ENCODE measurements at places on chromosomes 13 and 19.

DNA sequence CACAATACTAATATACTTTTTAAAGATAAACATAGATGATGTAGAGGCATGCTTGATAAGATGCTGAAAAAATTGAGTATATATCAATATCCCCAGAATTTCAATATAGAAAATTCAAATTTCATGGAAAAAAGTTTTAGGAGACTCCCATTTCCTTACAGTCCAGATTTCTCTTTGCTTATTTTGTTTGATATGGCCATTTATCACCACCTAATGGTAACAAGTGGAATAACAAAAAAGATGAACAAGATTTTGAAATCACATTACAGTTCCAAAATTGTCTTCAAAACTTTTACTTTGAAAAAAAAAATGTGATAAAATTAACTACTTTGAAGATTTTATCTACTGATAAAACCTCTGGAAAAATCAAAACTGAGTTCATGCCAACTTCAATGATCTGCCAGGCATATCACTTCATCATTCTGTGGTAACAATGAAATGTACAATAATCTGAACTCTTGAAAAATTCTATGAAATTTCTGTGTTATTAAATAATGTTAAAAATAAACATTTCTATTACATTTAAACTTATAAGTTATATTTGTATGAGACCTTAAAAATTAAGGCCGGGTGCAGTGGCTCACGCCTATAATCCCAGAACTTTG, 17.5 kb downstream of the MIPEP start:
- DNase-seq, result no peak

DNA sequence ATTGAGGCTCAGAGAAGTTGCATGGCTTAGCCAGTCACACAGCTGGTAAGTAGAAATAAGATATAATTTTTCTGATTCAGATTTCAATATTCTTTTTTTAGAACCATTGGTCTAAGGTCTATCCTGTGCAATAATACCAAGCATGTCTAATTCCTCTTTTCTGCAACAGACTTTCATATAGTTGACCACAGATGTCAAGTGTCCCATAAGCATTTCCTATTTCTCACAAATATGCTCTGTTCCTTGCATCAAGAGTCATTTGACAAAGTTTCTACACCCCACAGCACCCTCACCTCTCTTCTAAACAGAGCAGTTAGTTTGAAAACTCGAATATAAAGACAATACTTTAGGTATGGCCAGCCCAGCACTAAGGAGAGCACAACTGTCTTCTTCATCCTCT, 26.8 kb upstream of the SACS start:
- no peak for DNase-seq

DNA sequence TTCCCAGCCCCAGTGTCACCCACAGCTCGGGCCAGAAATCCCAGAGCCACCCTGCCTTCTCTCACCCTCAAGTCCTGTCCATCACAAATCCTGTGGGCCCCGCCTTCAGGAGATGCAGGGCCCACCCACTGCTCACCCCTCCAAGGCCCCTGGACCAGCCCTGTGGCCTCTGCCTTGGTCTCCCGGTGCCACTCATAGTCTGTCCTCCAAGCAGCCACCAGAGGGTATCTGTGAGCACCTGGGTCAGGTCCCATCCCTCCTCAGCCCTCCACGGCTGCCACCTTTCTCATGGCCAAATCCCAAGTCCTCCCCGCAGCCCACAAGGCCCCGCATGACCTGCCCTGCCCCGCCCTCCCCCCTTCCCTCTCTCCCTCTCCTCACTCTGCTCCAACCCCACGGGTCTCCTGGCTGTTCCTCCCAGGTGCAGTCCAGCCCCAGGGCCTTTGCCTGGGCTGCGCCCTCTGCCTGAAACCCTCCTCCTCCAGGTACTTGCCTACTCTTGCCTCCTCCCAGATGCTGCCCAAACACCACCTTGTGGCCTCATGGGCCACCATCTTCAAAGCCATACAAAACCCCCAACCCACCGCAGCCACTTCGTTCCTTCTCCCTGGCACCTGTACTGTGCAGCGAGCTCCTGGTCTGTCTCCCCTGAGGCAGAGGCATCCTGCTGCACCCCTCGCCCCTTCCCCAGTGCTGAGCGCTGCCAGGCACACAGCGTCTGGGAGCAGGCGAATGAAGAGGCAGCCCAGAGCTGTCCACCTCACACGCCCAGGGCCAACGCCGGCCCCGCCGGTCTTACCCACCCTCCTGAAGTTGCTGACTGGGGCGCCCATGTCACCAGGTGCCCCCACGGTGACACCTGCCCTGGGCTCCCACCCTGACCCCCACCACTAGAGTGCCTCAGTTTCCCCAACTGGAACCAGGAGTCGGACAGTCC, 13.2 kb upstream of the UQCR11 start:
- no peak for DNase-seq

DNA sequence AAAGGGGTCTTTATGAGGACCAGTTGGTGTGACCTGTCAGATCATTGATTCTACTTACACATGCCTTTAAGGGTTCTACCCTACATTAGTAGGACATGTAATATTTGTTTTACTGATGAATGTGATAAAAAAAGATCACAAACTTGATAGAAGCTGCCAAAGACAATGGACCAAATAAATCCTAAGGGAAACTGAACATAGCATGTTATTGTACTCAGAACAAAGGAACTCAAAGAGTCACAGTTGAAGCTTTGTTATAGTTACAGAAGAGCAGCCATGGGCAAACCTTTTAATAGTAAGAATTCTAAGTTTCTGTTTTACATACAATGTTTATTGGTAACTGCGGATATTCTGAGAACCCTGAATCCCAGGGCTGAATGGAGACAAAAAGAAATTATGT, 780.1 kb downstream of the SLITRK6 start:
- no peak for DNase-seq

DNA sequence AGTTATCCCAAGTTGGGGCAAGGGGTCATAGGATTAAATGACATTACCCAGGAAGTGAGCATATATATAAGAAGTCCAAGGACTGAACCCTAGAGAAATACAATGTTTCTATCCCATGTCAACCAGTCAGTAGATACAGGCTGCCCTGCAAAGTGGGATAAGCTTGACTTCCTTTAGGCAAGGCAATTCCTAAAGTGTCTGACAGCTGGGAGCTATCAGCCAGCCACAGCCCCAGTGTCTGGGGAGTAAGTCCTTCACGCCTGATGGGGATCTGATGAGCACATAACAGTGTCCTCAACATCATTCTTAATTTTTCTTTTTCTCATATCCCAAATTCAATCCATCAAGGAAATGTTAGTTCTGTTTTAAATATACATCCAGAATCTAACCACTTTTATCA, 54.1 kb downstream of the DNAJC15 start:
- DNase-seq, result no peak

DNA sequence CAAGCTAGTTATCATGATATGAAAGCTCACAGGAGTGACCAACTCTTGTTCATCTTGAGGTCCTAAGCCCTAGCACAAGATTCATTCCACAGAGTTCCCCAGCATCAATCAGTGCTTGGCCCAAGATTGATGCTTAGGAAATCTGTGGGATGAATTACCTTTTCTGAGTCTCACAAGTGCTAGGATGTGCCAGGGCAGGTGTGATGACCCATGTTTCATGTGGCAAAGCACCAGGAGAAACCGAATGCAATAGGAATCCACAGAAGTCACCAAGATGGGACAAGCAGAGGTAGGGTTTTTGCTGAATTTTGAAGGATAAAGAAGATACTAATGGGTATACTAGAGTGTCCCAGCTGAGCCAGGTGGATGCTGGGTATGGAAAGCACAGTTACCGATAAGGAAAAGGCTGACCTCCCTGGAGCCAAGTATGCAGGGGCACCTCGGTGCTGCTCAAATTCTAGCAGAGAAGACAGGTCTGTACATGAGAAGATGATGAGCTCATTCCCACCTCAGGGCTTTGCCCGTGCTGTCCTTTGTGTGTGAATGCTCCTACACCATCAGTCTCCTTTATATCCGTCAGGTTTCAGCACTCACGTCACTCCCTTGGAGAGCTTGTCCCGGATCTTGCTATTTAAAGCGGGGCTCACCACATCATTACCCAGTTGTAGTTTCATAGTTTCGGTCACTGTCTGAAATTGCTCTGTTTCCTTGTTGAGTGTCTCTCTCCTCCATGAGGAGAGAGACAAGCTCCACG, 168.9 kb upstream of the TSC22D1 start:
- DNase-seq, result no peak

DNA sequence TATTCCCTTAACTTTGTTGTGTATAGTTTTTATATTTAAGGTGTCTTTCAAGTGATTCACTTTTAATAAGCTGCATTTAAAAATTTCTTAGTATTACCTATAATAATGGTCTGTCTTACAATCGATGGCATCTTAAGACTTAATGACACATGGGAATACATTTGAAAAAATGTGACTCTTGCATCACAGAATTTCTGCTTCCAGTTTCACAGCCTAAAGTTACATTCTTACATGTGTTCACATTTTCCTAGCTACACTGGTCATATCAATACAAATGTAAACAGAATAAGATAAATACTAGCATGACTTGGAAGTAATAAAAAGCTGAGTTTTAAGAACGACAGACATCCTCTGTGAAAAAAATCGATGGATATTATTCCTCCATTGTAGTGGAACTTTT, 1597.1 kb upstream of the MIR17HG start:
- DNase-seq, result no peak

GRCh38 chr13:24887759-24888158, 123.8 kb downstream of the RNF17 start:
- no peak for DNase-seq

GRCh38 chr19:49738268-49738667, 24.8 kb downstream of the TSKS start:
- DNase-seq, result no peak

DNA sequence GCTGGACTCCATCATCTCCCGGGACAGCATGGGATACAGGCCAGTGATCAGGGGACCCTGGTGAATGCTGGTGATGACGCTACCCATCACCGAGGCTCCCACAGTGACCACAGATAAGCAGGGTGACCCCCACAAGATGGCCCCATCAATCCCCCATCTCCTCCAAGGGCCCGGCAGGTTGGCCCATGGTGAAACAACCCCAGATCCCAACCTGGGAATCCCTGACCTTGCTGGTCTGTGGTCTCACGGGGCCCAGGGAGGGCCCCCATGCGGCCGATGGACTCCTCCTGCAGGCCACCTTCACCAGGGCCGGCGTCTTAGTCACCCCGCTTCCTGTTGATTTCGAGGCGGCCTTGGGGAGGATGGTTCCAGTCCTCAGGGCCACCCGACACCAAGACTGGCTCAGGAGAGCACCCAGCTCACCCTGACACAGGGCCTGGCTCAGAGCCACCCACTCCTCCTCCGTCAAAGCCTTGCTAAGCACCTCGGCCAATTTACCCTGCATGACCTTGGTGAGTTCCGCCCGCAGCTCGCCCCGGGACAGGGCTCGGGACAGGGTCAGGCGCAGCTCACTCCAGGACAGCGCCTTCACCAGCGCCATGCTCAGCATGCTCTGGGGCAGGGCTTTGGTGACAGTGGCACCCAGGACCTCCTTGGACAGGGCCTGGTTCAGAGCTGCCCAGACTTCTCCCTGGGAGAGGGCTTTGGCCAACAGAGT, 10.0 kb downstream of the IQCN start:
- DNase-seq, result no peak

- DNase-seq, result no peak
These were observed 45.0 kb downstream of the SLC7A1 start for GRCh38 chr13:29550430-29550988.

DNA sequence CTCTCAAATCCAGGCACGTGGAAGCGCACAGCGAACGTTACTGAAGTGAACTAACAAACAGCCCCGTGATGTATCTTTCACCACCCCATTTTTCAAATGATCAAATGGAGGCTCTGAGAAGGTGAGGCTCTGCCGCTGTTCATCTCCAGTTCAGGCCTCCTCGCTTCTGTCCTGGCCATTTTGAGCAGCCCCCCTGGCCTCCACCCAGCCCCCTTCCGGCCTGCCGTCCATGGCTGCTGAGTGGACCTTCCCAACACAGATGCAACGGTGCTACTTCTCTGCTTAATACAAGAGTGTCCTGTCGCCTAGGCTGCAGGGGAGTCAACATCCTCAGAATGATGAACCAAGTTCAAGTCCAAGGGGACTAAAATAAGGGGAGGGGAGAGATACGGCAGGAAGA, 9.7 kb downstream of the SYDE1 start:
- no peak for DNase-seq

GRCh38 chr13:79642596-79642995, 161.6 kb downstream of the NDFIP2 start:
- DNase-seq, result no peak

GRCh38 chr13:91045351-91046034, 302.0 kb upstream of the MIR17HG start:
- no peak for DNase-seq

- no peak for DNase-seq
These were observed 254.3 kb upstream of the SLITRK1 start for GRCh38 chr13:84136582-84136981.

- no peak for DNase-seq
These were observed 288.3 kb downstream of the KCTD12 start for GRCh38 chr13:76597868-76598267.

DNA sequence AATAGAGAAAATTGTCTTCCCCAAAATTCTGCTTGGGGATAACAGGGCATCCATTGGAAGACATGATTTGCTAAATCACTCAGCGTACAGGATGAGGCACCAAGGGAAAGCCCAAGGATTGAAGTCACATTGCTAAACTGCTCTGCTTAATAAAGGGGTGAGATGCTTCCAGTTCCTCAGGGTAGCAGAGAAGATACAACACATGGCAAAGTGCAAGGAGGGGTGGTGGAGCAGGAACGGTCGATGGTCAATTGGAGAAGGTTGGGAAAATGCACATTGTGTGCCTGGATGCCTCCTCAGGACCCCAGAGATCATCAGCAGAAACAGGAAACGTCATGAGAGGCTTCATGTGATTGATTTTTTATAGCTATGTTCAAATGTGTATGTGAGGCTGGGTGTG, 116.3 kb upstream of the SOX1 start:
- no peak for DNase-seq

DNA sequence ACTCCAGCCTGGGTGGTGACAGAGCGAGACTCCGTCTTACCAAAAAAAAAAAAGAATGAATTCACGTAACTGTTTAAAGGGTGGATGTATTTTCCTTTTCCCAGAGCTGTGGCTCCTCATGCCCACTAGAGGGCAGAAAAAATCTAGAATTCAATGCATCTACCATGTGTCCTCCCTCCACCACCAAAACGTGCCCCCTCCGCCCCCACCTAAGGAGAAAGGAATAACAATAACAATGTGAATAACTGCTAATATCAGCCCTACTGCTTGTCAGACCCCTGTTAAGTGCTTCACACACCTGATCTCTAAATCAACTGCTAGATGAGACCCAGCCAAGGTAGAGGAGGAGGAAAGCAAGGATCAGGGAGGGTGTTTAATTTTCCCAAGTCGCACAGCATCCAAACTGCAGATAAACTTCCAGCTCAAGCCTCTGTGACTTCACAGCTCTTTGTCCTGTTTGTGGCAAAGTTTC, 20.2 kb upstream of the PNMA8B start:
- no peak for DNase-seq

Data from activated CD4-positive, alpha-beta T cell treated with anti-CD3 and anti-CD28 coated beads for 24 hours (primary cell).